ENCODE measurements at places on chromosomes 13 and 19. TPM values are rescaled to one million over a fixed set of nuclear protein-coding genes. Genes with fewer than 3 reads are reported as not detected.

ERICH6B gene
- not detected for total RNA-seq

GIPC3 gene
- total RNA-seq: 3.7 TPM

DACH1 gene
- total RNA-seq: not detected

NMRK2 gene
- not detected for total RNA-seq

PRTN3 gene
- total RNA-seq: not detected

TBXA2R gene
- 19.1 TPM for total RNA-seq

NLRP7 gene
- total RNA-seq: not detected

FARP1 gene
- 0.55 TPM for total RNA-seq
